ENCODE measurements at places on chromosomes 16 and 17.

- no peak for DNase-seq
These were observed 2.1 kb downstream of the CLTC start for GRCh38 chr17:59621771-59622170.

DNA sequence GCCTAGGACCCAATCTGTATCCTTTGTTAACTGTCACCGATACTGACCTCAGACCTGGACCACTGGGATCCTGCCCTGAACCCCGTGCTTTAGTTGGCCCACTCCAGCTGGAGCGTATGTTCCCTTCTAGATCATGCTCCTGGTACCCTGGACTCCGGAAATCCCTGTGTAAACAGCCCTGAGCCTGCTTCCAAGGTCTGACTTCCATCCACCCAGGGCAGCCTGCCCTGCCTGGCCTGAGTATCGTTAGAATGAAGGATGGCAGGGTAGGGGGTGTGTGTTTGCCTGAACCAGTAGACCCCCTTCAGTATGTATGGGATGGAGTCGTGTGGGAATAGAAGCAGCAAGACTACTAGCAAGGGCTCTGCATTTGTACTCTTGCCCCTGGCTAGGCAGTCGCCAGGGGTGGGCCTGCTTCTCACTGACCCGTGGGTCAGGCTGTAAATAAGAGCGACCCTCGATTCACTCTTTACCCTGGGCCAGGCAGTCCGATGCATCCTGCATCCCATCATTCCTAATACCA, 691 bp upstream of the TMEM98 start:
- DNase-seq: peak; percentile 65

DNA sequence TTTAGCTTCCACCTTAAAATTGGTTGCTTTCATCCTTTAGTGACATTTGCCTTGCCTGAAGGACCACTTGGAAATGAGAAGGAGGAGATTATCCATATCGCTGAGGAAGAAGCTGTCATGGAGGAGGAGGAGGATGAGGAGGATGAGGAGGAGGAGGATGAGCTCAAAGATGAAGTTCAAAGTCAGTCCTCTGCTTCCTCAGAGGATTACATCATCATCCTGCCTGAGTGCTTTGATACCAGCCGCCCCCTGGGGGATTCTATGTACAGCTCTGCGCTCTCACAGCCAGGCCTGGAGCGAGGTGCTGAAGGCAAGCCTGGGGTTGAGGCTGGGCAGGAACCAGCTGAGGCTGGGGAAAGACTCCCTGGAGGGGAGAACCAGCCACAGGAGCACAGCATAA, 11.5 kb upstream of the TMEM106A start:
- no peak for DNase-seq

GRCh38 chr17:34024806-34025551, 230.1 kb upstream of the CCL2 start:
- DNase-seq: no peak

- no peak for DNase-seq
These were observed 85.0 kb upstream of the MED9 start for GRCh38 chr17:17391668-17392370.

DNA sequence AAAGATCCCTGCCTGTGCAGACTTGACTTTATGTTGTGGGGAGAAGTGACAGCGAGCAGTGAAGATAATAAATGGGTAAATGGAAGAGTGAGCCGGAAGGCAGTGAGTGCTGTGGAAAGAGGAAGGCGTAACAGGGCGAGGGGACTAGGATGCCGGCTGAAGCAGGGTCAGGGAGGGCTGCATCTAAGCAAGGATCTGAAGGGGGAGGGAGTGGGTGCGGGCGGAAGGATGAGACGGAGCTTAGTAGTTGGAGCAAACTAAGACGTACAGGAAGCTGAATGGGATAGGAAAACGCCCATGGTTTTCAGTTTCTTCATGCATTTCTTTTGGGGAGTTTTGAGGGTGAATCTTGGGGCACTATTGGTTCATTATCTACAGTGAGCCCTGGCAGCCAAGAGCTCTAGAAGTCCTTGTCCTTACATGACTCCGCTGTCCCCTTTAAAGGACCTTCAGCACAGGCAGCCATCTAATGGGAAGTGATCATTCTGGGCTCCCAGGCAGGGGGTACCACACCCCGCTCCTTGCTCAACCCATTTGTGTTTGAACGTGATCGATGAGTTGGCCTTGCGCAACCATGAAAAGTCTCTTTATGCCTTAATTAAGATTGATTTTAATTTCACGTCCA, 10.4 kb upstream of the NAT9 start:
- DNase-seq: no peak

DNA sequence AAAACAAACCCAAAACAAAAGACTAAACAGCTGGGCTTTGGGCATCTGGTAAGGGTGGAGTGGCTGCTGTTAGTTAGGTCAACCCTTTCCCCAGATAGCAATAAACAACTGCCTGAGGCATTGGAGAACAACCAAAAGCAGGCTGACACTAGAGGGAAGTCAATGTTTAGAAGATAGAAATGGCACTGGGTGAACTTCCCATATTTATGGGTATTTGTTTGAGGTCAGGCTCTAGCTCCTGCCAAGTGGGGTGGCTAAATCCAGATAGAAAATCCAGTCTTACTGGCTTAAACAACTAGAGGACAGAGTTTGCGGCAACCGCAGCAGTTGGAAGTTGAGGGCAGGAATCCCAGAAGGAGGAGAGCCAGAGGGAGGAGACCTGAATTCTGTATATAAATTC, 79.4 kb downstream of the SDK2 start:
- no peak for DNase-seq

DNA sequence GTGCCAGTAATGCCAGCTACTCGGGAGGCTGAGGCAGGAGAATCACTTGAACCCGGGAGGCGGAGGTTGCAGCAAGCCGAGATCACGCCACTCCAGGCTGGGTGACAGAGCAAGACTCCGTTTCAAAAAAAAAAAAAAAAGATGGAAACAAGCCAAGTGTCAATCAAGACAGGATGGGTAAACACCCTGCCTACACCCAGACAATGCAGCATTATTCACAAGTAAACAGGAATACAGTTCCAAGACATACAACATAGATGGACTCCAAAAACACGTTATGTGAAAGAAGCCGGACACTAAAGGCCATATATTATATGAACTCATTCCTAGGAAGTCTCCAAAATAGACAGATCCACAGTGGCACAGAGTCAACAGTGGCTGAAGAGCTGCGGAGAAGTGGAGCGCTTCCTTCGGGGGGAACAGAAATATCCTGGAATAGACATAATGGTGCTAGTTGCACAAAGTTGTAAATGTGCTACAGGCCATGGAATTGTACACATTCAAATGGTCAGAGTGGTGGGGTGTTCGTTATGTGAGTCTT, 33.9 kb downstream of the ANKRD11 start:
- no peak for DNase-seq

- DNase-seq: peak; percentile 93
These were observed 1.2 kb upstream of the YPEL2 start for GRCh38 chr17:59330053-59330942.

DNA sequence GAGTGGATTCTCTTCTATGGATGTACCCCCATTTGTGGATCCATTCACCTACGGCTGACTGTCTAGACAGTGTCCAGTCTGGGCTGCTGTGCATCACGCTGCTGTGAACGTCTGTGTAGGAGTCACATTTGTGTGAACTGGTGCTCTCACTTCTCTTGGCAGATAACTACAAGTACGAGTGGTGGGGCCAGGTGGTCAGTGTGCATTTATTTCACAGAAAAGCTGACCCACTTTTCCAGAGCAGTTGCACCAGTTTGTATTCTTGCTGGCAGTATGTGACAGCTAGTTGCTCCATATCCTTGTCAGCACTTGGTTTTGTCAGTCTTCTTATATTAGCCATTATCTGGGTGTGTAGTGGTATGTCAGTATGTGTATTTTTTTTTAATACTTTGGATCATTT, 28.4 kb downstream of the FOXK2 start:
- no peak for DNase-seq

DNA sequence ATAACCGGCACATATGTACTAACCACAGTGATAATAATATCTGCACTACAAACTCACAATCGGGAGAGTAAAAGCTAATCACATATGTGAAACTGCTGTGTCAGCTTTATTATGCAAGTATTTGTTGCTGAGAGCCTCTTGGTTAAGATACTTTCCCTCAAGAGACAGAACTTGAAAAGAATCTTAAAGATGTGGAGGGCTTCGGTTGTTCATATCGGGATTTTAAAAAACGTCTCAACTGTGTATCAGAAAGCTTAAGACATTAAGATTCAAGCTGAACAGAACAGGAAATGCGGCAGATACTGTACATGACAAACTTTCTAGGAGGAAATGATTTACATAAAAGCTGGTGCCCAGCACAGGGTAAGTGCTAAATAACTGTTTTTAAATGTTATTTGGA, 27.5 kb upstream of the HLF start:
- DNase-seq: no peak

DNA sequence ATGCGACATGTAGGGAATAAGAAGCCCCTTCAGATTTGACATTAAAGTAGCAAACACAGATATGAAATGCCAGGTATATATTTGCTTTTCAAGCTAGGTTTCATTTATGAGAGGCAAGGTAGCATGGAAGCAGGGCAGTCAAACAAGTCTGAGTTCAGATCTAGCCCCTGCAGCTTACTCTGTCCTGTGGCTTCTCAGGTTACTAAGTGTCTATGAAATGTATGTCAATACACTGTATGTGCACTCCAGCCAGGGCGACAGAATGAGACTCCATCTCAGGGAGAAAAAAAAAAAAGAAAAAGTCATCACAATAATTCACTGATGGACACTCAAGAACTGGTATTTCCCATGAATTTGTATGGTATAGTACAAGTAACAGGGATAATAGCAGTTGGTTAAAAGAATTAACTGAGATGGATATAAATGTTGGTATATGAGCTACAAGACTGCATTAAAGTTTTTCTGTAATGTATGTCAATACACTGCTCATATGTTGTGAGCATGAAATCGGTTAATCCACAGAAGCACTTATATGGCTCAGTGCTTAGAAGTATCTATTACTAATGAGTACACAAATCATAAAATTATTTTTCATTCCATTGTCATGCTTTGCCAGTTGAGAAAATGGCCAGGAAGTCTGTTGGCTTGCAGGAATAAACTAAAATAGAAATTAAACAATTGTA, 2.9 kb upstream of the WSB1 start:
- DNase-seq: no peak

DNA sequence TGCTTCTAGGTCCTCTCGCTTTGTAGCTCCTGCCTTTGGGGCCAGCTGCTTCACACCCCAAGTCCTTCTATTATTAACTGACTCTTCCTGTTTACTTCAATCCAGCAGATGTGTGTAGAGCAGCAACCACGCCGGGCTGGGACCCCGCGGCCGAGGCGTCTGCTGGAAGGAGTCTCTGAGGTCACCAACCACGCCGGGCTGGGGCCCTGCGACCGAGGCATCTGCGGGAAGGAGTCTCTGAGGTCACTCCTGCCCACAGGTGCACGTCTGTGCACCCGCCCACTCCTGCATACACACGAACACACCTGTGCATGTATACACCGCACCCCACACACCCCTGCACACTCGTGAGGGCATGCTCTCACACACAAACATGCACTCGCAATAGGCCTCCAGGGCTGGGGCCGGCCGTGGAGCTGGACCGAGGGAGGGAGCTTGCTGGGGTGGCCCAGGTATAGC, 7.8 kb upstream of the TEX19 start:
- DNase-seq: no peak

DNA sequence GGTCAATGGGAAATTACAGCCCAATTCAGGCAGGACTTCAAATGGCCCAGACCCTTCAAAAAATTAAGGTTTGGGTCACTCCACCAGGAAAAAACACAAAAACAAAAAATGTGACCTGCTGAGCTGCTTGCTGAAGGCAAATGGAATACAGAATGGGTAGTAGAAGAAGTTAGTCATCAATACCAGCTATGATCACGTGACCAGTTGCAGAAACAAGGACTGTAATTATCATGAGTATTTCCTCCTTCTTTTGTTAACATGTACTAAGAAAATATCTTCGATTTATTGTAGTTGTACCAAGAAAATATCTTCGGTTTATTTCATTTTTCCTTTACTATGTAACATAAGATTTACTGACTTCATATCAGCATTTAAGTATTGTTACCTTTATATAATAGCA, 1183.6 kb downstream of the CDH8 start:
- no peak for DNase-seq

- no peak for DNase-seq
These were observed 22.1 kb upstream of the IL17C start for GRCh38 chr16:88616320-88616719.

DNA sequence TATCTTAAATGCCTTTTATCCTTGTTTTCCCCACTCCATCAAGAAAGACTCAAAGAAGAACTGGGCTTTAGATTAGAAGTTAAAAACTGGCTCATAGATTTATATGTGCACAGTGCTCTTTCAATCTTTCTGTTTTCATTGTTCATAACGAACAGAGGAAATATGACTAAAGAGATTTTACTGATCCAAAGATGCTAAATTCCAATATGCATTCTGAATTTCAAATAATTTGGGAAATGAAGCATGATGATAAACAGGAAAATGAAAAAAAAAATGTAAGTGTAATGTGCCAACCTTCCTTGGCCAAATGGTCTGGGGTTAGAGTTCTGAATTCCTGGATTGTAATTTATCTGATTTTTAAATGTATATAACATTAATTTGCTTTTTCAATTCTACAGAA, 25.0 kb upstream of the SMIM36 start:
- peak; percentile 10 for DNase-seq

DNA sequence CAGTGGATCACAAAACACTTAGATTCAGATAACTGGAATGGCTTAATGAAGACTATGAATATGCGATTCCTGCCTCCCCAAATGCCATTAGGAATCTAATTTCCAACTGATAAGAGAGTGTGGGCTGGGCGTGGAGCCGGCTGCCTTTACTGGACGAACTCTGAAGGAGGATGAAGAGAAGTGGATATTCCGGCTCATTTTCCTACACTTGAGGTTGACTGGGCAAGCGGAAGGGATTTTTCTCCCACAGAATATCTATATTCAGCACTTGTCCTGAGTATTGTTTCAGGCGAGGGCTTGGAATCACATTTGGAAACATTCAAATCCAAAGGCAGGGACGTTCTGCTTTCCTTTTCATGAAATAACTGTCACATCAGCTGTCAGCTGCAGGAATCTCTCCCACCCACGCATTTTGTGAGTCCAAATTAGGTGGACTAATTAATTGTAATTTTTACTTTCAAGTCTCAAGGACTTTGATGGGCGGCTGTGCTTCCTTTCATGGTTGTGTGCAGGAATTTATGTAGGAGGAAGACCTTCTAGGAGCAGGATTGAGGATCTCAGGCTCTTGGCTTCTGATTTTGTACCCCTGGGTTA, 138.5 kb downstream of the PITPNC1 start:
- no peak for DNase-seq

- DNase-seq: no peak
These were observed 47.9 kb downstream of the FOXL1 start for GRCh38 chr16:86626284-86626683.

All from lung microvascular endothelial cell (primary cell).